ENCODE measurements at places on chromosomes 1 and 21. TPM values are rescaled to one million over a fixed set of nuclear protein-coding genes. Genes with fewer than 3 reads are reported as not detected.

DNA sequence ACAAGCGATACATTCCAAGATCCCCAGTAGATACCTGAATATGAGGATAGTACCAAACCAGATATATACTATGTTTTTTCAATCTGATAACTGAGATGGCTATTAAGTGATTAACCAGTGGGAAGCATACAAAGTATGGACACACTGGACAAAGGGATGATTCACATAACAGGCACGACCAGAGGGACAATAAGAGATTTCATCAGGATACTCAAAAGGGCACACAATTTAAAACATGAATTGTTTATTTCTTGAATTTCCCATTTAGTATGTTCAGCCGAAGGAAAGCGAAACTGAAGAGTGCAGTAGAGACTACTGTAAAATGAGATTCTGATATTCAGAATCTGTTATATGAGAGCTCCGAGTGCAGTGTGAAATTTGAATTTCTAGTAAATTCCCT, 10.6 kb downstream of the ZZZ3 start:
- DNase-seq, result no peak

ACTA1 gene
- polyA plus RNA-seq, result 1.9 TPM

DNA sequence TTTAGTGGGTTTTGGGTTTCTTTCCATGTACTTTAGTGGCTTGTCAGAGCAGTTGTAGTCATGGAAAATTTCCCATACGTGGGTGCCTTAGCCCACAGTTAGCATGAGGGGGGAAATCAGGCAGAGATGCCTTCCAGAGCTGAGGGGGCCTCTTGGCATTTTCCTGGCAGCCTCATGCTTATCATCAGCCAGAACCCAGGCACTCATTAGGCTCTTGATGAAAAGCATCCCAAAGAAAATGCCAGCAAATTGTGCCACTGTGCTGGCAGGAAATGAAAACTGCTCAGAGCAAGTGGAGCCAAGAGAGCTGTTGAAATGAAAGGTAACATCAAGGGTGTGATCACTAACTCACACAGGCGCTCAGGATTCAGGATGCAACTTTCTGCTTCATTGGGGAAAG, 128.0 kb downstream of the TNNI3K start:
- no peak for DNase-seq

- DNase-seq, result no peak
These were observed 7.4 kb upstream of the DDOST start for GRCh38 chr1:20668581-20668980.

GRCh38 chr21:46431884-46432488, 26.7 kb upstream of the DIP2A start:
- DNase-seq, result peak; percentile 30

CSRP1 gene
- polyA plus RNA-seq, result 134 TPM

- DNase-seq, result no peak
These were observed 64.9 kb upstream of the BARHL2 start for GRCh38 chr1:90782046-90782445.

DNA sequence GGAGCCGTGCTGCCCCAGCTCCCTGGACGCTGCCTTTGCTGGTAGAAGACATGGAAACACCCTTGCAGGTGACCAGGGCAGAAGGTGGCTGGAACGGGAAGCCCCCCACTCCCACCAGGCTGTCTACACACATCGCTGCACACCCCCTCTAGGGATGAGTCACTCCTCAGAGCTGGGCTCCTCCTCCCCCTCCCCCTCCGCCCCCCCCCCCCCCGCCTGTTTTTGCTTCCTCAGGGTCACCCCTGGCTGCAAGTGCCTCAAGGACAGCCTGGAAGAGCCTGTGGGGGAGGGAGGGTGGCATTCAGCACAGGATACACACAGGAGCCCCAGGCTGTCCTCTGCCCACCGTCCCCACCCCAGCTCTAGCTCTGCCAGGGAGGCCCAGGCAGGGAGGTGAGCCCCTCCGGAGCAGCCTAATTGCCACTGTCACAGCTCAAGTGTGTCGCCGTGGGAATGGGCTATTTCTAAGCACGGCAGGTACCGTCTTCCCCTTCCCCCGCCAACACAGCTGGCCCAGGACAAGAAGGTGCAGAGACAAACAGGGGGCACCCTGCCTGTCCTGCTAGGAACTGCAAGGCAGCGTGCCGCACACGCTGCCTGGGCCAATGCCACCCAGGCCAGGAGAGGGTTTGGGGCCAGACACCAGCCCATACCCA, 2.5 kb downstream of the FNDC10 start:
- DNase-seq, result no peak

GRCh38 chr1:87329051-87329525, 408 bp downstream of the LMO4 start:
- DNase-seq, result no peak

DNA sequence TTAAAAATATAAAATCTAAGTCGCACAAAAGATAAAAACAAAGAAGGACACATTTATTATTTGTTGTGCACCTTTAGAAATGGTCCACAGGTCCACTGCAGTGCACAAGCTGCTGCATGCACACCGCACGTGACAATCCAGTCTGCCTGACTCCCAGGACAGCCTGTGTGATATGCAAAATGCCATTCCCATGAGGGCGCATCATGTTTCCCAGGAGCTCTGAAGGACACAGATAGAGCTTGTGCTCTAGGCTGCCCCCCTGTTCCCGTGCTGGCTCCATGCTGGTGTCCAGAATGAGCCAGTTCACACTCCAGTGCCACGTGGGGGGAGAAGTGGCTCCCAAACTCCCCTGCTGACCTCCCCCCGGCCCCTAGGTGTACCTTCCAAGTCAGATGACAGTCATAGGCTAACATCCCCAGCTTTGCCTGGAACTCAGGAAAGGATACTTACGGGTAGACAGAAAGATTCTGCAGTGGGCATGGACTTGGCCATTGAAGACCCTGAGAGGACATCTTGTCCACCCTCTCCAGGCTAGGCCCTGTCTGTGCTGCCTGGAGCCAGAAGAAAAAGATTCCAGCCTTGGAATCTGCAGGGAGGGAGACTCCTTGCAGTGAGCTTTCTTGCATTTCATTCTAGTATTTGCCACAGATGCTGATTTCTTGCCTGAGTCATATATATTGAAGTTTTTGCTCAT, 26.3 kb downstream of the RAB7B start:
- peak; percentile 42 for DNase-seq

DNA sequence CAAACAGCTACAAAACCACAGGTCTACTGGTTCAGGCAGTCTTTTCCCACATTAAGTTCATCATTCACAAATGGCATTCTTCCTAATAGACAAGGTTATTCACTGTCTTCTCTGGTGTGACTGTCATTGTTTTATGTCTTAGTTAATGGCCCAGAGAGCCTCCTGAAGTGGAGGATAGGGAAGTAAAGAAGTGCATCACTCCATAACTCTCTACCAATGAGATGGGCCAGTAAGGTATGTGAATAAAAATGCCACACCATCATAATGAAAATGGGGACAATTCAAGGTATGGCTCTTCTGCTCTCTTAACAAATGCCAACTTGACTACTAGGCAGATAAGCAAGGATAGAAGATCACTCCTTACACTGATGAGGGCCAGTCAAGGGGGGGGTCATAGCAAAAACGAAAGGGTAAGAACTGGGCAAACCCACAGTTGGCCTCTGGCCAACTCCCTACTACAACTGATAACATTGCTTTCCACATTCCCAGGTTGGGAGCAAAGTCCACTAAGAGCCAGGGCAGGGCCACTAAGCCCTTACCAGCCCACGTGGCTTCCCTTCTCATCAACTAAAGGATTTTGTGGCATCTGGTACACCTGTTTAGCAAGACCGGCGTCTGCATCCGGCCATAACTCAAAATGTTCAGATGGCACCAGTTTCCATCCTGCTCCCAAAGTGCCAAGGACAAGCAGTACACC, 10.0 kb downstream of the PABPC4 start:
- no peak for DNase-seq

All from left kidney (tissue), 8 donors.